ENCODE measurements at places on chromosomes 6 and 20.

- DNase-seq = no peak
Measured at GRCh38 chr20:24836041-24836533, 113.0 kb upstream of the CST7 start.

GRCh38 chr6:118789419-118789818 is 104.5 kb upstream of the ASF1A start:
- DNase-seq = no peak

- no peak for DNase-seq
Measured at GRCh38 chr6:151733680-151734320, 73.7 kb upstream of the ESR1 start.

- DNase-seq = no peak
Measured at GRCh38 chr6:35425284-35425683, 26.9 kb upstream of the FANCE start.

DNA sequence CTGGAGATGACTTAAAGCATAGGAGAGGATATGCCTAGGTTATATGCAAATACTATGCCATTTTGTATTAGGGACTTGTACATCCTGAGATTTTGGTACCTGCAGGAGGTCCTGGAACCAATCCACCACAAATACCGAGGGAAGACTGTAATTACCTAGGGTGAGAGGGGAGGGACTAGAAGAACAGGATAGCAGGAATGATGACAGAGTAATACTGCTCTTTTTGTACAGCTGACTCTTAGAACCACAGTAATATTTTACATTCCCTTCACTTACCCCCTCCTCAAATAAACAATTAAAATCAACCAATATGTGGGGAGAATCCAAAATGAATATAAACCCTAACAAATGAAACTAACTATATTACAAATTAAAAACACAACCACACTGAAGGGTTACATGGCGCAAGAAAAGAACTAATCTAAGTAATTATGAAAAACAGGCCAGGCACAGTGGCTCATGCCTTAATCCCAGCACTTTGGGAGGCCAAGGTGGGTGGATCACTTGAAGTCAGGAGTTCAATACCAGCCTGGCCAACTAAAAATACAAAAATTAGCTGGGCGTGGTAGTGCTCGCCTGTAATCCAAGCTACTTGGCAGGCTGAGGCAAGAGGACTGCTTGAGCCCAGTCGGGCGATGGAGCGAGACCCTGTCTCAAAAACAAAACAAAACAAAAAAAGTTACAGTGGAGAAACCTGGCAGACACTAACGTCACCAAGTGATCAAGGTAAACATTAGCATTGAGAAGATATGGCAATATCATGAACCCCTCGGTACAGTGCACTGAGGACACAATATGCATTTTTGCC is 37.1 kb downstream of the MAP1LC3A start:
- no peak for DNase-seq

DNA sequence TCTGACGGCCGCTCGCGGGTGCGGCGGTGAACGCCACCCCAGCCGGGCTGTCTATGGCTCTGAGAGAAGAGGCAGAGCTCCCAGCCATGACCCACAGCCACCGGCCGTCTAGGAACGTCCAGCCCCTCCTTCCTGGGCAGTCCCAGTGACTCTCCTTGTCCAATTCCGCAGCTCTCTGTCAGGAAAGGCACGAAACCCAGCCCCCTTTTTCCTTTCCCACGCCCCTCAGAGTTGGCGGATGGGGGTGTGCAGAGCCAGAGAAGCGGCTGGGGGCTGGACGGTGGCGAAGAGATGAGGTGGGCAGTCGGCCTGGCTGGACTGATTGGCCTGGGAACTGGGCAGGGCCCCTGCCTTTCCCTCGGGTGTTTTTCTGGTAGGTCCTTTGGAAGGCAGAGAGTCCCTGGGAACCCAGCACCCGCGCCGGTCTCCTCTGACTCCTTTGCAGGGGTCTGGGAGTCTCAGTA is 1.5 kb downstream of the EBF4 start:
- DNase-seq = no peak

DNA sequence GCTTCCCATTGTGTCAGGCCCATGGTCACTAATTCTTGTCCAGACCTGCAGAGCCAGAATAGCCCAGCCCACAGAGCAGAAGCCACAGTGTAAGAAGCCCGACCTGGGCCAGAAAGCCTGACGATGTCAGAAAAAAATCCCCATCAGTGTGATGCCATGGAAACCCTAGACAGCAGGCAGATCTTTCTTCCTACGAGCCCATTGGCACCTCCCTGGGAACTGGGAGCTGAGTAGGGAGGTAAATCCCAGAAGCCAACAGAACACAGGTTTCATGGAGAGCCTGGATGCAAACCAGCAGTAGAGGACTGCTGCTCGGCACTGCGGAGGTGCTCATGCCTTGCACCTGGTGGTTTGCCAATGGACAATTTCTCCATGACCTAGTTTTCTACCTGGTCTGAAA is 82.2 kb upstream of the SLC22A16 start:
- no peak for DNase-seq

- no peak for DNase-seq
Measured at GRCh38 chr20:13384132-13384531, 163.1 kb downstream of the ISM1 start.

GRCh38 chr20:50567860-50568548 is 57.8 kb downstream of the PTPN1 start:
- no peak for DNase-seq

GRCh38 chr6:119834418-119834817 is 484.9 kb upstream of the MAN1A1 start:
- DNase-seq = no peak

DNA sequence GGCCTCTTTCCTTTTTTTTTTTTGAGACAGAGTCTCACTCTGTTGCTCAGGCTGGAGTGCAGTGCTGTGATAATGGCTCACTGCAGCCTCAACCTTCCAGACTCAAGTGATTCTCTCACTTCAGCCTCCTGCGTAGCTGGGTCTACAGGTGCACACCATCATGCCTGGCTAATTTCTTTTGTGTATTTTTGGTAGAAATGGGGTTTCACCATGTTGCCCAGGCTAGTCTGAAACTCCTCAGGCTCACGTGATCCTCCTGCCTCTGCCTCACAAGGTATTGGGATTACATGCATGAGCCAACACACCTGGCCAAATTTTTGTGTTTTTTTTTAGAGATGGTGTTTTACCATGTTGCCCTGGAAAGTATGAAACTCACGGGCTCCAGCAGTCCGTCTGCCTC is 29.3 kb downstream of the SRC start:
- DNase-seq = no peak

- DNase-seq = no peak
Measured at GRCh38 chr6:13304101-13304500, 24.2 kb downstream of the TBC1D7 start.
